Activated T-helper 2 cell treated with anti-CD3 and anti-CD28 coated beads, Interferon-gamma antibody, Interleukin-2, Interleukin-4, amounts not matched to agents 10 μg/mL and 5 μg/mL and 100 μg/mL, durations not matched to agents 14 hours and 24 hours and 36 hours (primary cell): ENCODE measurements at places on chromosomes 13 and 19. TPM values are rescaled to one million over a fixed set of nuclear protein-coding genes. Genes with fewer than 3 reads are reported as not detected.

CPAMD8 gene
- 0.27 and 0.44 TPM in 2 replicates for total RNA-seq

- DNase-seq: no peak
Measured at GRCh38 chr13:102608974-102609373, 12.2 kb downstream of the TPP2 start.

MBD3L2 gene
- total RNA-seq: not detected in 2 replicates

DNA sequence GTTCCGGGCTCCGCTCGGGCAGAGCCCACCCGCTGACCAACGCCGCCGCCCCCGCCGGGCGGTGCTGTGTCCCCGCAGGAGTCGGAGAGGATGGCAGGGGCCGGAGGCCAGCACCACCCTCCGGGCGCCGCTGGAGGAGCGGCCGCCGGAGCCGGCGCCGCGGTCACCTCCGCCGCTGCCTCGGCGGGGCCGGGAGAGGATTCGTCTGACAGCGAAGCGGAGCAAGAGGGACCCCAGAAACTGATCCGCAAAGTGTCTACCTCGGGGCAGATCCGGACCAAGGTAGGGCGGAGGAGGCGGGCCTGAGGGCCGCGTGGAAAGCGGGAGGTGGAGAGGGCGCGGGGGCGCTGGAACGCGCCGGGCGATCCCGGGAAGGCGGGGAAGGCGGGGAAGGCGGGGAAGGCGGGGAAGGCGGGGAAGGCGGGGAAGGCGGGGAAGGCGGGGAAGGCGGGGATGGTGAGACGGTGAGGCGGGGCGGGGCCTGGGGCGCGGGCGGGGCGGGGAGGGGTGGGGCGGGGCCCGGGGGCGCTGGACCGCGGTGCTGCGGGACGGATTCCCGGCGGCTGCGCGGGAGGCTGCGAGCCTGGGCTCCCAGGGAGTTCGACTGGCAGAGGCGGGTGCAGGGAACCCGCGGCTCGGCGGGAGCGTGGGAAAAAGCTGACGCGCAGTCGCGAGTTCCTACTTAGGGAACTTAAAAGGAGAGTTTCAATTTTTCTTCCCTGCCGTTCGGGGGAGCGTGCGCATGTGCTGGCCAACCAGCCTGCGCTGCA lies 421 bp downstream of the DGKH start:
- DNase-seq: peak; percentile 59

DNA sequence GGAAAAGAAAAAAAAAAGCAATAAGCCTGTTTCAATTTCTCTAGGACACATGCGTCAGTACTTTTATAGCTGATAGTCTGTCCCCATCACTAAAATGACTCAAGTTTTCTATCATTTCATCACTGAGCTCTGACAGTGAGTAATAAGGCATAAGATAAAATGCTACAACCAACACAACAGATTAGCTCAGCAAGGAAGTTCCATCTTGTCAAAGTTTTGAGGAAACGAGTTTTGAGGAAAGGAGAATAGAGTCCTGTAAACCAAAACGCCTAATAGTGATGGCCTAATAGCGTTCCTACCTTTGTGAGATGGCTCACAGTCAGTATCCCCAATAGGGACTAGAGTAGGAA lies 145.1 kb downstream of the LACC1 start:
- DNase-seq: no peak

MAB21L1 gene
- 0.07 TPM in 2 replicates for total RNA-seq

GRCh38 chr19:29574510-29574909 lies 31.6 kb upstream of the POP4 start:
- no peak for DNase-seq

DNA sequence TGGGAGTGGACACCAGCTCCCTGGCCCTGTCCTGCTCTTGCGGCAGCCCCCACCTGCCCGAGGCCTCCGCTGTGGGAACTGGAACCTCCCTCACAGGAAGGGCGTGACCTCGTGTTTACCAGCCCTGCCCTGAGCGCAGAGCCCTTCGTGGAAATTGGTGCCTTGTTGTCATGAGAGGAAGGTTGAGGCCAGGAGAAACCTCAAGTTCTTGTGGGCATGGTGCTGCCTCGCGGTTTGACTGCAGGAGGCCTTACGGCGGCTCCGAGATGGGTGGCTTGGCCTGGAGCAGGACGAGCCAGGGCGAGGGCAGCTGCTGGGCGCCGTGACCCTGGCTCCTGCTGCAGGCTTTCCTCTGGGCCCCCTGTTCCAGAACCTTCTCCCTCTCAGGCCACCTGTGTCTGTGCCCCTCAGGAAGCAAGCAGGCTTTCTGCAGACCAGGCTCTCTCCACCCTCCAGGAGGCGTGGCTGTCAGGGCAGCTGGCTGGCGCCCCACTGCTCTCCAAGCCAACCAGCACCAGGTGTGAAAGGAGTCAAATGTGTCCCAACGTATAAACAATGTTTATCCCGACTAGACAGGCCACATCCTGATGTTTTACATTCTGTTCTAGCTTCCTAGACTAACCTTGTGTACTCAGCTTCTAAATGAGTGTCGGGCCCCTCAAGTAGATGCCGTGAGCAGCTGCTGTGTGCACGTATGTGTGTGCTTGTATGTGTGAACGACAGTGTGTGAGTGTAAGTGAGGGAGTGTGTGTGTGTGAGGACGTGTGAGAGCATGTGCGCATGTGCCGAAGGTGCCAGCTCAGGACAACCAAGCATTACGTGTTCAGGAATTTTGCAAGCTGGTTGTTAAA lies 10.4 kb upstream of the RASA3 start:
- DNase-seq: peak; percentile 79

GRCh38 chr19:35038623-35039512 lies 2.7 kb upstream of the HPN start:
- DNase-seq: no peak

CCDC8 gene
- total RNA-seq: not detected in 2 replicates

DNA sequence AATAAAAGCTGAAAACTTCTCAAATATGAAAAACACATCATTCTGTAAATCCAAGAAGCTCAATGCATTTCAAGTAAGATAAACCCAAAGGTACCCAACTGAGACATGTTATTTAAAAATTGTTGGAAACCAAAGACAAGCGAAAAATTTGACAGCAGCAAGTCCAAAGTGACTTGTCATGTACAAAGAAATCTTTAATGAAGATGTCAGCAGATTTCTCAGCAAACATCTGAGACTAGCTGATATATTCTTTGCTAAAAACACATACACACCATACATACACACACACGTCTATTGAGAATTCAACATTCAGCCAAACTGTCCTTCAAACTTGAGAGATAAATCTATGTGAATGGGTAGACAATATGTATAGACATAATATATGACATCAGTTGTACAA lies 5.7 kb upstream of the ZNF222 start:
- DNase-seq: no peak

NEK5 gene
- total RNA-seq: not detected in 2 replicates

DNA sequence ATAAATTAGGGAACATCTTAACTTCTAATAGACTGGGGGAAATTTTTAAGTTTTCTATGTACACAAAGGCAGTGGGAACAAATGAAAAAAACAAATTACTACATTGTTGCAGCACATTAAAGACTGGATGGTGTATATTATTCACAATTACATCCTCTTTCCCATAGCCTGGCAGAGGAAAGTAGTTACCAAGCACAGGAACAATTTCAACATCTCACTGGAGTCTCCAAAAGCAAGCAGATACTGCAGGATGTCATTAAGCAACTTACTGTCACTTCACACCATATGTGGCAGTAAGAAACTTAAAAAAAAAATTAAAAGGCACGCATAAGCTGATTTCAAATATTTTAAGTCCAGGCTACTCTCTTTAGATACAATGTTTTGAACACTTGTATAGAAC lies 6.4 kb upstream of the EFNB2 start:
- DNase-seq: no peak

- no peak for DNase-seq
Measured at GRCh38 chr13:23654111-23655110, 84.2 kb downstream of the TNFRSF19 start.

- no peak for DNase-seq
Measured at GRCh38 chr19:13437919-13438618, 68.2 kb downstream of the CACNA1A start.

GRCh38 chr13:95349267-95349666 lies 48.0 kb upstream of the ABCC4 start:
- DNase-seq: no peak

- no peak for DNase-seq
Measured at GRCh38 chr19:8336660-8337059, 6.4 kb downstream of the KANK3 start.

- peak; percentile 52 for DNase-seq
Measured at GRCh38 chr19:34269968-34270621, 15.7 kb downstream of the GARRE1 start.

ZNF234 gene
- 10.3 and 11.6 TPM in 2 replicates for total RNA-seq

GRCh38 chr19:43425567-43426392 lies 11.1 kb downstream of the TEX101 start:
- DNase-seq: no peak

GRCh38 chr19:30148039-30148790 lies 206.2 kb downstream of the URI1 start:
- no peak for DNase-seq

GRCh38 chr19:37218592-37218935 lies 550 bp downstream of the ZNF383 start:
- no peak for DNase-seq

GRCh38 chr13:61432029-61432428 lies 16.4 kb upstream of the PCDH20 start:
- DNase-seq: no peak

KLHL1 gene
- total RNA-seq: not detected in 2 replicates

- DNase-seq: no peak
Measured at GRCh38 chr13:27487776-27488175, 37.4 kb upstream of the MTIF3 start.

GRCh38 chr19:58009666-58010301 lies 7.2 kb upstream of the ZNF606 start:
- peak; percentile 65 for DNase-seq

HRC gene
- total RNA-seq: not detected in 2 replicates

DNA sequence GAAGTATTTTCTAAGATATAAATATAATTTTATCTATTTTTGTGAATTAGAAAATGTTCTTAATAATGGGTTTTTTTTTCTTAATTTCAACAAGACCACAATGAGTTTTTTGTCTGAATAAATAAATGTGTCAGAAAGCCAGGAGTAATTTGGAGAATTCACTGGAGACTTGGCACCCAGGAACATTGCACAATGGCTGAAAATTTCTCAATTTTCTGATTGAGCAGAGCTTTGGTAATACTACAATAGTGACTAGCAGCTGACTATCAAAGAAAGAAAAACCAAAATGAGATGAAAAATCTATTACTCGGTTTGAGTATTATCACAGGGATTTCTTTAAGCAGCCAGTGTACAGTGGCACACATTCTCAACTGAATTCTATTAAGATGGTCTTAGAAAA lies 394.4 kb upstream of the PCDH20 start:
- DNase-seq: no peak

GRCh38 chr19:51107406-51108065 lies 673 bp downstream of the CTU1 start:
- DNase-seq: peak; percentile 25

GRCh38 chr19:2353159-2353886 lies 6.7 kb upstream of the TMPRSS9 start:
- DNase-seq: no peak

GRCh38 chr13:33127009-33127551 lies 110.9 kb downstream of the KL start:
- DNase-seq: no peak

USHBP1 gene
- total RNA-seq: 0.07 TPM in 1 of 2 replicates, not detected in the other

GRCh38 chr13:62142048-62142447 lies 726.4 kb upstream of the PCDH20 start:
- no peak for DNase-seq

DNA sequence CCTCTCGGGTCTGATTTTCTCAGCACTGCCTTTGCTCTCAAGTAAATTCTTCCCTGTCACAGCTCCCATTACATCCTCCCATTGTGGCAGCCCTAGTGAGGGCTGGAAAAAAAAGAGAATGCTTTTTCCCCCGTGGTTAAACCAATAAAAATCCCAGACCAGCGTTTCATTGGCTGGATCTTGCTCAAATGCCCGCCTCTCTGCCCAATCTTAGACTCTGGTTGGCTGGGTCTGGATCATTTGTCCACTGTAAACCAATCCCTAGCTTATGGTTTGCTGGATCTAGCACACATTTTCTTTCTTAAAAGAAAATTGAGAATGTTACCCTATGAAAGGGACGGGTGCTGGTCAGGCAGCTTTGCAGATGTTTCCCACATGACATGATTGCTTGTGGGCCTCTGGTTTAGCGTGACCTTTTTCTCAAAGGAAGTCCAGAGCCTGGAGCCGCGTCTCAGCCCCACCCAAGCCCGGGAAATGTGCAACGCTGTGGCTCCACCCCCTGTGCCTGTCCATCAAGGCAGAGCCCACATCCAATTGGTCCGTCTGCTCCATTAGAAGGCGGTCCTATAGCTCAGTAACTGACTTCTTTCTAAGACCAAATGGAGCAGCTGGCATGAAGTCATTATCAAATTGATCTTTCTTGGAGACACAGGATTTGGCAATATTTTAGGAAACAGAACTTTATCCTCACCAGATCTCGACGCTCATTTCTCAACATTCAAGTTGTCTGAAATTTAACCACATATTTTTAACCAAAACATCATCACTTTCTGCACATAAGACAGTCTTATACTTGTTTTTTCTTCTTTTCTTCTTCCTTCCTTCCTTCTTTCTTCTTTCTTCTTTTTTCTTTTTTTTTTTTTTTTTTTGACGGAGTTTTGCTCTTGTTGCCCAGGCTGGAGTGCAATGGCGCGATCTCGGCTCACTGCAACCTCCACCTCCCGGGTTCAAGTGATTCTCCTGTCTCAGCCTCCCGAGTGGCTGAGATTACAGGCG lies 2.6 kb upstream of the MCEMP1 start:
- peak; percentile 25 for DNase-seq

MIA gene
- 0.69 TPM in 1 of 2 replicates, not detected in the other for total RNA-seq

DNA sequence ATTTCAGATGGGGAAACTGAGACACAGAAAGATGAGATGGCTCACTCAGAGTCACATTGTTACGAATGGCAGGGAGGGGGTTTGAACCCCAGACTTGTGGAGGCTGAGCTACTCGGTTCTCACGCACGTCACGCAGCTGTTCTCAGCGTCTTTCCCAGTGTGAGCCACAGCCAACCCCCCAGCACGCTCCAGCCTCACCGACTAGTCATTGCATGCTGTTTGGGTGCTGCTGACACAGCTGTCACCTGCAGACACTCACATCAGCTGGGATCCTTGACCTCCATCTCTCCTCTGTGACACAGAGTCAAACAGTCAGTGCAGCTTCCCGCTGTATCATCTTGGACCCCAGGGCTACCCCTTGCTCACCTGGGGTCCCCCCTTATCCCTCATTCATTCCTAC lies 2.4 kb upstream of the NCAN start:
- DNase-seq: no peak

GRCh38 chr13:43360892-43361610 lies 337.7 kb downstream of the DNAJC15 start:
- DNase-seq: no peak

SBK2 gene
- not detected in 2 replicates for total RNA-seq

- no peak for DNase-seq
Measured at GRCh38 chr19:5655412-5655811, 24.9 kb downstream of the MICOS13 start.

SYCN gene
- total RNA-seq: not detected in 2 replicates

GRCh38 chr19:18385675-18386542 lies at the start of gene GDF15:
Gene GDF15 (plus strand): TSS chr19:18386158. CDS start chr19:18386190, 32 bp downstream.
- DNase-seq: no peak

- no peak for DNase-seq
Measured at GRCh38 chr13:23957981-23958380, 60.7 kb upstream of the C1QTNF9B start.

ZNF835 gene
- 0.09 and 0.30 TPM in 2 replicates for total RNA-seq

- DNase-seq: no peak
Measured at GRCh38 chr19:15285896-15286591, 46.3 kb downstream of the BRD4 start.

- peak; percentile 32 for DNase-seq
Measured at GRCh38 chr19:1856698-1857603, 6.4 kb downstream of the KLF16 start.

GRCh38 chr19:47094557-47095475 lies 18.8 kb downstream of the ZC3H4 start:
- peak; percentile 52 for DNase-seq

OR4F17 gene
- not detected in 2 replicates for total RNA-seq

GJB6 gene
- 1.7 TPM in 2 replicates for total RNA-seq

GRCh38 chr13:44355621-44356020 lies 18.0 kb upstream of the SERP2 start:
- DNase-seq: no peak
